ENCODE measurements at places on chromosomes 7 and 10.

GRCh38 chr10:26939290-26939961 is 78.7 kb upstream of the ABI1 start:
- DNase-seq: no peak

- DNase-seq: no peak
These were observed 215.3 kb downstream of the MAD1L1 start for GRCh38 chr7:2017481-2017891.

DNA sequence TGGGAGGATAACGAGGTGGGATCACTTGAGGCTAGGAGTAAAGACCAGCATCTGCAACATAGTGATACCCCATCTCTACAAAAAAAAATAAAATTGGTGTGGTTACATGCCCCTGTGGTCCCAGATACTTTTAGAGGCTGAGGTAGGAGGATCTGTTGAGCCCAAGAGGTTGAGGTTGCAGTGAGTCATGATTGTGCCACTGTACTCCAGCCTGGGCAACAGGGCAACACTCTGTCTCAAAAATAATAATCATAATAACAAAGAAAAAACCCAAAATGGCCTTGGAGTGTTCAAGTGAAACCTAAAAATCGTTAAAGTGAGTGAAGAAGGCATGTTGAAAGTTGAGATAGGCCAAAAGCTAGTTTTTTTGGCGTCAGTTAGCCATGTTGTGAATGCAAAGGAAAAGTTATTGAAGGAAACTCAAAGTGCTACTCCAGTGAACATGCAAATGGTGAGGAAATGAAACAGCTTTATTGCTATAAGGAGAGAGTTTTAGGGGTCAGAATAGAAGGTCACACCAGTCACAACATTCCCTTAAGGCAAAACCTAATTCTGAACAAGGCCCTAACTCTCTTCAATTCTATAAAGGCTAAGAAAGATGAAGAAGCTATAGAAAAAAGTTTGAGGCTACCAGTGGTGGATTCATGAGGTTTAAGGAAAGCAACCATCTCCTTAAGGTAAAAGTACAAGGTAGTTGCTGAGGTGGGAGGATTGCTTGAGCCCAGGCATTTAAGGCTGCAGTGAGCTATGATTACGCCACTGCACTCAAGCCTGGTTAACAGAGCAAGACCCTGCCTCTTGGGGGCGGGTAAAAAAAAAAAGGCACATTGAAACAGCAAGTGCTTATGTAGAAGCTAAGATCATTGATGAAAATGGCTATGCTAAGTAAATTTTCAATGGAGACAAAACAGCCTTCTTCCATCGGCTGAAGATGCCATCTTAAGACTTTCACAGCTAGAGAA is 45.4 kb upstream of the STOX1 start:
- no peak for DNase-seq

DNA sequence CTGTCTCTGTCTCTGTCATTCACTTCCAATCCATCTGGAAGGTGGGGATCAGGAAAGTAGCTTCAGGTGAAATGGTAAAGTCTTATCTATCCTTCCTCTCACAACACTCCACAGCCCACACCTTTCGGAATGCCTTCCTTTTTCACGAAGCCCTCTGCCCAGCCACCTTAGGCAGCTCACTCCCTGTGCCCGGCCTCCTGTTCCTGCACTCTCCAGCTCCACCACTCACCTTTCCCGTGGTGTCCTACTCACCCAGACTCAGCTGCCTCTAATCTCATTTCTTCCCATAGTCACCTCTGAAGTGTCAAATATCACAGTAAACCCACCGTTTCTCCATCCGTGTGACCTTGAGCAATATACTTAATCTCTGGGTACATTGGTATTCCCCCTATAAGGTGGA is 100.9 kb upstream of the C7orf33 start:
- DNase-seq: no peak

- no peak for DNase-seq
These were observed 148.5 kb upstream of the AKR1E2 start for GRCh38 chr10:4677296-4678021.

GRCh38 chr10:4576206-4576605 is 249.8 kb upstream of the AKR1E2 start:
- no peak for DNase-seq

- no peak for DNase-seq
These were observed 628 bp downstream of the PARP12 start for GRCh38 chr7:140062118-140062527.

GRCh38 chr10:105148921-105149320 is 507.8 kb downstream of the SORCS3 start:
- DNase-seq: peak; percentile 7

DNA sequence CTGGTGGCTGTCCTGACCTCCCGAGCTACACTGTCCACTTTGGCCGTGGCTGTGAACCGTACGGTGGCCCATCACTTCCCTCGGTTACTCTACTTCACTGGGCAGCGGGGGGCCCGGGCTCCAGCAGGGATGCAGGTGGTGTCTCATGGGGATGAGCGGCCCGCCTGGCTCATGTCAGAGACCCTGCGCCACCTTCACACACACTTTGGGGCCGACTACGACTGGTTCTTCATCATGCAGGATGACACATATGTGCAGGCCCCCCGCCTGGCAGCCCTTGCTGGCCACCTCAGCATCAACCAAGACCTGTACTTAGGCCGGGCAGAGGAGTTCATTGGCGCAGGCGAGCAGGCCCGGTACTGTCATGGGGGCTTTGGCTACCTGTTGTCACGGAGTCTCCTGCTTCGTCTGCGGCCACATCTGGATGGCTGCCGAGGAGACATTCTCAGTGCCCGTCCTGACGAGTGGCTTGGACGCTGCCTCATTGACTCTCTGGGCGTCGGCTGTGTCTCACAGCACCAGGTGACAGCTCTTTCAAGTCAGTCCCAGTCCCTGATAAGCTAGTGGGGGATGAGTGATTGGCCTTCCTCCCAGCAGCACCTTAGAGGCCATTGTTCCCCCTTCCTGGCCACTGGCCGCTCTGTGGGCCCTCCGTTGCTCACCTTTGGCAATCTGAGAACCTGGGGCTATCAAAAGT is 3.0 kb downstream of the CHPF2 start:
- no peak for DNase-seq

DNA sequence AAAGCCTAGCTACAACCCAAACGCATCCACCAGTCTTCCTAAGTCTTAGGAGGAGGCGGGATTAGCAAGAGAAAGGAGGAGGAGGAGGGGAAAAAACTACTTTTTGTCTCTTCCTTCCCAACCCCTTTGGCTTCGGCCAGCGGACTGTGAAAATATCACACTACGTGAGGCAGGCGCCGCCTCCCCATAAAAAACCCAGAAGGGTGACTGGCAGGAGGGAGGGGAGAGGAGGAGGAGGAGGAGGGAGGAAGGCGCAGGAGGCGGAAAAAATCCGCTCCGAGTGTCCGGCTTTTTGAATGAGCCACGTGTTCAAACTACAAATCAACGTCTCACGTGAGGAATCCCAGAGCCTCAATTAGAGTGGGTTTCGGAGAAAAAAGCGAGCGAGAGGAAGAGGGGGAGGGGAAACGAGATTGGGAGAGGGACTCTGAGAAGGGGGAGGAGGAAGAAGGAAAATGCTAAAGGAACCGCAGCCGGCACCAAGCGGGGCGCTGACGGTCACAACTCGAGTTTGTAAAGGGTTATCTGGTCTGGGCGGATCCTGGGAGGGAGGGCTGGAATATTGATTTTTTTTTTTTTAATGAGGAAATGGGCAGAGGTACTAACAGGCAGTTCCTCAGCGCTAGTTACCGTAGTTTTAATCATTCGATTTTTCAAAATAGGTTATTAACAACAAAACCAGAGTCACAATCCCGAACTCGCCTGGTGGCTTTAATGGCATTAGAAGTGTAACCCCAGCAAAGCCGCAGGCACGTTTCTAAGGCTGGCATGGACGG is at the start of gene IGF2BP3:
IGF2BP3 (minus strand) TSS at position 162 of the 776 bp plus-strand sequence. CDS start 381 bp downstream, outside the sequence.
- DNase-seq: peak; percentile 98

DNA sequence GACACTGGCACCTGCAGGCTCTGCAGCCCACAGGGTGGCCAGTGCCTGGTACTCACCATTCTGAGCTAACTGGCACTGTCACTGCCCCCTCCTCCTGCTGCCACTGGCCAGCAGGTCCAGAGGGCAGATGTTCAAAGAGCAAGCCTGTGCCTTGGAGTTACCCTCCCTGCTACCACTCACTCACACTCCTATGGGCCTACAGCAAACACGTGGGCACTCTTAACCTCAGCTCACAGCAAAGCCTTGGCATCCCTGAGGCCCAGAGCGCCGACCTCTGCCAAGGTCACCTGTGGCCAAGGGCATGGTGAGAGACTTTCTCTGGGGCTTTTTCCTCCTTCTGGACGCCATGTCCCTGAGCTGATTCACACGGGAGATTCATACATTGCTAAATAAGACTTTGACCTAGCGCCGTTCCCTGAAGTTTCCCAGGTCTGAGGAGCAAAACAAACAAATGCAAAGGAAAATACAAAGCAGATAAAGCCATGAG is 270.0 kb upstream of the PPP2R2D start:
- DNase-seq: no peak

DNA sequence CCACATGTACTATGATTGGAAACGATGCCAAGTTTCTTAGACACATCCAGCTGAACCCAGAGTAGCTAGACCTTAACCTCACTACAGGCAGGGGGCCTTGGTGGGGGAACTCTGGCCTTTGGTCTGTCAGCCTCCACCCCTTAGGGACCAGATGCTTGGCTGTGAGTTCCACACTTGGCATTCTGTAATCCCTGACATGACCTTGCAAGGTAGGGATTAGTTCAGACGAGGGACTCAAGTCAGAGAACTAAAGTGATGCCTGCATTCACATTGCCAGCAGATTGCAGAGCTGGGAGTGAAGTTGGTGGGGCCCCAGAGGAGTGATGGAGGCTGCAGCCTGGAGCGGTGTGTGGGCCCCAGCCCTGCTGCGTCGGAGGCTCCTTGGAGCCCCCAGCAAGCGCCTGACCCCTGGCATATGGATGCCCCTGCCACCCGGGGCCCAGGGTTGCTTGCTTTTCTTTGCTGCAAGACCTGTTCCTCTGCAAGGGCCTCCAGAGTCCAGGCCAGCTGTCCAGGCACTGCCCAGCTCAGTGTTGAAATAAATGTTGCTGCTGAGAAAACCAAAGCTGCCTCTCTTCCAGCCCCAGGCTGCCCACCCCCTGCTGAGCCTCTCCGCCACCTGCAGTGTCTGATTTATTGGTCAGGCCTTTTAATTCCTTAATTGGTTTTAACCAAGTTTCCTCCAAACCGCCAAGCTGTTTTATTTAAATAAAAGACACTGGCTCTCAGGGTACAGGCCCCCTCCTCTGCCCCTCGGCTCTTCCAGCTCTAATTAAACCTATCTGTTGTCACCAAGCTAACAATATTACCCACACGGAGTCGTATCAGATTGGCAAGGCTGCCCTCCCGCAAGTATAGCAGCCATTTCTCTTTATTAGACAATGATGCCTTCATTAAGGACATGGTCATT is 4.7 kb downstream of the NPTX2 start:
- DNase-seq: no peak

- DNase-seq: peak; percentile 54
These were observed 104.0 kb downstream of the TRIL start for GRCh38 chr7:28853834-28854749.

- no peak for DNase-seq
These were observed 1.9 kb upstream of the ZNF775 start for GRCh38 chr7:150377196-150377595.

GRCh38 chr7:74572301-74572979 is 85.1 kb upstream of the GTF2I start:
- DNase-seq: no peak

DNA sequence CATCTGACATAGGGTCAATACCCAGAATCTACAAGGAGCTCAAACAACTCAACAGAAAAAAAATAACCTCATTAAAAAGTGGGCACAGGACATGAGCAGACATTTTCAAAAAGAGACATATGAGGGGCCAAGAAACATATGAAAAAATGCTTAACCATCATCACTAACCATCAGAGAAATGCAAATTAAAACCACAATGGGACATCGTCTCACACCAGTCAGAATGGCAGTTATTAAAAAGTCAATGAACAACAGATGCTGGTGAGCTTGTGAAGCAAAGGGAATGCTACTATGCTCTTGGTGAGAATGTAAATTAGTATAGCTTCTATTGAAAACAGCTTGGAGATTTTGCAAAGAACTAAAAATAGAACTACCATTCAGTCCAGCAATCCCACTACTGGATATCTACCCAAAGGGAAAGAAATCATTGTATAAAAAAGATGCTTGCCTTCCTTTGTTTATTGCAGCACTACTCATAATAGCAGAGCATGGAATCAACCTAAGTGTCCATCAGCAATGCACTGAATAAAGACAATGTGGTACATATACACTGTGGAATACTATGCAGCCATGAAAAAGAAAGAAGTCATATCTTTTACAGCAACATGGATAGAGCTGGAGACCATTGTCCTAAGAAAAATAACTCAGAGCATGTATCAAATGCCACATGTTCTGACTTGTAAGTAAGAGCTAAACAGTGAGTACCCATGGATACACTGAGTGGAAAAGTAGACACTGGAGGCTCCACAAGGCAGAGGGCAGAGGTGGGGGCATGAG is 139.8 kb downstream of the ADARB2 start:
- no peak for DNase-seq

DNA sequence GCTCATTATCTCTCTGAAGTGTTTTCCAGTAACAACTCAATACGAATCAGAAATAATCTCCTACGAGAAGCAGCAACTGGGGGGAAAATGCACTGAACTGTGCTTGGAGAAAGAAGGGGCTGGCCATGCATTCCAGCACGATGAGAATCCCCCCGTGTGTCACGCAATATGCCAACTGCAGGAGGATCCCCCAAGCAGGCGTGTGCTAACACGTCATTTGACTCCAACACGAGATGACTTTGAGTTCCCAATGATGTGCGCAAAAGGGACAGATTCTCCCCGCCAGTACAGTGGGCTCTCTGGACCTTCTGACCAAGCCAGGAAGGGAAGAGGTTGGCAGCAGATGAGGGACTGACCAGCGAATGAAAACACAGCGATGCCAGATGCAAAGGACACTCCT is 105.5 kb downstream of the KCNMA1 start:
- DNase-seq: peak; percentile 91

GRCh38 chr7:90792301-90792700 is 196.2 kb downstream of the CDK14 start:
- no peak for DNase-seq

DNA sequence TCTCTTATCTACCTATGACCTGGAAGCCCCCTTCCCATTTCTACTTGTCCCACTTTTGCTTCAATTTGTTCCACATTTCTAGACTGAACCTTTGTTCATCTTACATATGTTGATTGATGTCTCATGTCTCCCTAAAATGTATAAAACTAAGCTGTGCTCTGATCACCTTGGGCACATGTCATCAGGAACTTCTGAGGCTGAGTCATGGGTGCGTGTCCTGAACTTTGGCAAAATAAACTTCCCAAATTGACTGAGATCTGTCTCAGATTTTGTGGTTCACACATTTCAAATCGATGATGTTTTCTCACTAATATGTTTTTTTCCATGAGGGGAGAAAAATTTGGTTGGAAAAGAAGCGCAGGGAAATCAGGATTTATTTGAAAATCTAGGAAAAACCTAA is 406.2 kb upstream of the LRRTM3 start:
- no peak for DNase-seq

GRCh38 chr10:105761576-105762260 is 1120.6 kb downstream of the SORCS3 start:
- no peak for DNase-seq

GRCh38 chr10:106395041-106395749 is 769.3 kb downstream of the SORCS1 start:
- DNase-seq: no peak

- no peak for DNase-seq
These were observed 54.5 kb downstream of the UBE3C start for GRCh38 chr7:157193274-157193673.

Data from fibroblast of skin of abdomen (primary cell).